ENCODE measurements at places on chromosomes 3 and 15. TPM values are rescaled to one million over a fixed set of nuclear protein-coding genes. Genes with fewer than 3 reads are reported as not detected.

HYPK gene
- 14.8 TPM for total RNA-seq

PCBP4 gene
- 65.7 TPM for total RNA-seq

ARNT2 gene
- 1.3 TPM for total RNA-seq

ADAMTS17 gene
- total RNA-seq: not detected

PRKCI gene
- 21.0 TPM for total RNA-seq

GORASP1 gene
- 67.0 TPM for total RNA-seq

CCR4 gene
- total RNA-seq: 0.78 TPM

KLHL25 gene
- 5.9 TPM for total RNA-seq

STRIT1 gene
- total RNA-seq: not detected

COL6A6 gene
- total RNA-seq: not detected

TM4SF4 gene
- not detected for total RNA-seq

ERC2 gene
- total RNA-seq: 0.19 TPM

SAMD7 gene
- total RNA-seq: not detected

ST3GAL6 gene
- 13.2 TPM for total RNA-seq

PLCB2 gene
- total RNA-seq: 5.1 TPM

CHRM5 gene
- not detected for total RNA-seq

CPN2 gene
- total RNA-seq: not detected

GABRA5 gene
- total RNA-seq: not detected

C3orf85 gene
- not detected for total RNA-seq

CYP19A1 gene
- total RNA-seq: not detected

IL17RB gene
- not detected for total RNA-seq

NRG4 gene
- not detected for total RNA-seq

TCAIM gene
- 25.8 TPM for total RNA-seq

Measured in glomerular endothelial cell (primary cell).